ENCODE measurements at places on chromosomes 1 and 21. TPM values are rescaled to one million over a fixed set of nuclear protein-coding genes. Genes with fewer than 3 reads are reported as not detected.

Gene SLC6A17
- total RNA-seq, result 0.07 TPM

Gene FTCD
- total RNA-seq, result 3.6 TPM

Gene PTGER3
- total RNA-seq, result 0.38 TPM

Gene FBLIM1
- 61.0 TPM for total RNA-seq

Gene CASZ1
- 5.9 TPM for total RNA-seq

Gene CORT
- 0.29 TPM for total RNA-seq

Gene C1orf226
- 6.7 TPM for total RNA-seq

Data from endodermal cell (in vitro differentiated cells).